ENCODE measurements at places on chromosomes 2 and 18.

GRCh38 chr2:115194623-115195022 lies 752.2 kb downstream of the DPP10 start:
- no peak for DNase-seq

DNA sequence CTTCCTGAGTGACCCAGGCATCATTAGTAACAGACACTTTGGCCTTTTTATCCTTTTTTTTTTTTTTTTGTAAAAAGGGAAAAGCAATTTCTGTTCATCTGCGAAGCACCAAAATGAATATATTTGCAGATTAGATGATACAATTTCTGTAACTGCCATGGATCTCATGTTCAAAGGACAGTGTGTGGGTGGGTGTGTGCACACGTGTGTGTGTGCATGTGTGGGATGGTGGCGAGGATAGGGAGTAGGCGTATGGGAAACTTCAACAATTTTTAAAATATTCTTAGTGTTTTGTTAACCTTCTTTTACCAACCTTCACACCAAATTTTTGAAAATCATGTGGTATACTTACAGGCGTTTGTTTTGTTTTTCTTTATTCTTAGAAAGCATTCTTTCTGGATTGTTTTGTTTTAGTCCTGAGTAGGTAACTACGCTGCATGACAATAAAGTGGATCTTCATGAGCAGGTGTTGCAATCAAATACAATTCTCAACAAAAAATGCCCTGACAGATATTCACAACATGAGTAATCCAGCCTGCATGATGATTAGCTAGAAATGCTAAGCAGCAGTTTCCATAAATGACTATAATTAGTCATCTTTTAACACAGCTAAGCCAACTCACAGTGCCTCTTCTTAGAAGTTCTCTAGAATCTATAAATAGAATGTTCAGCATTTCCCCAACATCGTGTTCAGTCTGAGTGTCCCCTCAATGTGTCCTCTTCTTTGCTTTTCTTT lies 53.5 kb upstream of the RMDN2 start:
- DNase-seq = no peak

GRCh38 chr2:230866756-230867523 lies 2.2 kb downstream of the ITM2C start:
- DNase-seq = peak; percentile 42

DNA sequence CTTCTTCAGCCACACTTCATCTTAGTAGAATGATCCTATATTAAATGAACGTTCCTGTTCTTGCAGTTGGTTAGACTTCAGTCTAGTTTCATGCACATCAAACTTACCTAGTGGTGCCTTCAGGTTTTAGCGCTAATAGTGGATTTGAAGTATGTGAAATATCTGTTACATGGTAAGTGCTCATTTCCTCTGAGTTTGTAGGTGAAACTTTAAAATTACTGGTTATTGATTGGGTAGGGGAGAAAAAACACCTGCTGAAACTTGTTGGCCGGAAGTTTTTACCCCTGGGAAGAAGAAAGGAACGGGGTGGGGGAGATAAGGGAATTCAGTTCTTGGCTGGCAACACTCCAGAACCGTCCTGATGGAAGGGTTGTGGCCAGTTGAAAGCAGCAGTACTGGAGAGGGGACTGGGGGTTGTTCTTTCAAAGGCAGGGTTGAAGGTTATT lies 112.8 kb downstream of the SPTBN1 start:
- DNase-seq = no peak

- no peak for DNase-seq
Measured at GRCh38 chr2:145329971-145330370, 810.1 kb upstream of the ZEB2 start.

DNA sequence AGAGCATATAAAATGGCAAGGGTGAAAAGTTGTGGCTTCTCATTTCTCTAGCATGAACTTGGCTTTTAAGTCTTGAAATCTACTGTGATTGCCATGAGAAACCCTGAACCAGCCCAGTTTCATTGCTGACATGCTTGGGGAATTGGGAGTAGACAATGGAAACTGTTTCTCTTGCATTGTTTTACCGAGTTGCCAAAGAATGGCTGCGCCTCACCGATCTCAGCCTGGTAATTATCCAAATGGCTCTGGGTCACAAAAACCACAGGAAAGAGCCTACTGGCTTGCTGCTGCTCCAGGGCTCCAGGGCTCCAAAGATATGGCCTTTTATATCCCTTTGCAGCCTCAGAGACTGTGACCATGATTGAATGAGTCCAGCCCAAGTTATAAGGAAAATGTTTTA lies 310.4 kb upstream of the NT5C1B start:
- no peak for DNase-seq

- no peak for DNase-seq
Measured at GRCh38 chr18:9708057-9708433, at the start of gene RAB31. TSS of gene RAB31 (plus strand) at chr18:9708301. CDS start at chr18:9708406, 105 bp downstream.

DNA sequence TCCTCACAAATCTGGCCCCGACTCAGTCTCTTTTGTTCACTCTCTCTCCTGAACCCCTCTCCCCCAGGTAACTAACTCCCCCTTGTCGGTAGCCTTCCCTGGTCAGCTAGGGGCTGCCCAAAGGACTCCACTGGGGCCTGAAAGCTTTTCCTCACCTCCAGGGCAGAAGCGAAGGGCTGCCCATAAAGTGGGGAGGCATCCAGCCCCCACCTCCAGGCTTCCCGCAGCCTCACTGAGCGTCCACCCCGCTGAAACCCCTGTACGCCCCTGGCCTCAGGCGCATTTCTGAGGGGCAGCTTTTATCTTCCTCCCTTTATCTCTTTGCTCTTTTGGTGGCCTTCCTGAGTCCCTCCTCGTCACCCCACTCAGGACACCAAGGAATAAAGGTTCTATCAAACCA lies 249.3 kb downstream of the CYP26B1 start:
- DNase-seq = no peak

All from stimulated activated CD4-positive, alpha-beta T cell treated with anti-CD3 and anti-CD28 coated beads, TNF-alpha, amount 100 ng/mL, for 1 hour (primary cell).